ENCODE measurements at places on chromosomes 11 and 22.

- DNase-seq: no peak
Observed at GRCh38 chr22:23131931-23132330, 9.9 kb downstream of the RSPH14 start.

GRCh38 chr22:44422746-44423380, 75.2 kb downstream of the RTL6 start:
- no peak for DNase-seq

DNA sequence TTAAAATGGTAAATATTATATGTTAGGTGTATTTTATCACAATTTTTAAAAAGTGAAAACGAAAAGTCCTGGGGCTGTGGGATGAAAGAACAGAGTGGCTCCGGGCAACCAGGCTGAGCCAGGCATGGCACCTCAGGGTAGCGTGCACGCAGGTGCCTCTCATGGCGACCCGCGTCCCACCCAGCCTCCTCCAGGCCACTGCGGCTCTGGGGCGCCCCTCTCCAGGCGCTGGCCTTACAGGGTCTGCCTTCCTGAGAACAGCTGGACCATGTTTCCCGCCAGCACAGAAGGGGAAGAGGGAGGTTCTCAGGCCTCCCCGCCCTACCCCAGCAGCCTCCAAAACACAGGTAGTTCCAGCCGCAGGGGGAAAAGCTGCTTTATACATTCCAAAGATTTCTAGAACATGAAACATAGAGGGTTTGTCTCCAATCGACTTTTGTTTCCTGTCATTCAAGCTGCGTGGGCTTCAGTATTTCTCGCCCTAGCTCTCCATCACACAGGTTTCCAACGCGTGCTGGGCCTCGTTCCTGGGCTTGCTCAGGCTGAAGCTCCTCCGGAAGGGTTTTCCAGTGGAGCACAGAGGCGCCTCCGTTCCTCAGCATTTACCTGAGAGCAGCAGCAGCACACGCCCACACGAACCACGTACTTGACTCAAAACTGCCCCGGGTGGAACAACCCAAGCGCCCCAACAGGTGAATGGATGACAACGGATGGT, 10.5 kb downstream of the EHD1 start:
- DNase-seq: no peak

GRCh38 chr11:4393858-4394223, 339 bp upstream of the TRIM21 start:
- DNase-seq: no peak

DNA sequence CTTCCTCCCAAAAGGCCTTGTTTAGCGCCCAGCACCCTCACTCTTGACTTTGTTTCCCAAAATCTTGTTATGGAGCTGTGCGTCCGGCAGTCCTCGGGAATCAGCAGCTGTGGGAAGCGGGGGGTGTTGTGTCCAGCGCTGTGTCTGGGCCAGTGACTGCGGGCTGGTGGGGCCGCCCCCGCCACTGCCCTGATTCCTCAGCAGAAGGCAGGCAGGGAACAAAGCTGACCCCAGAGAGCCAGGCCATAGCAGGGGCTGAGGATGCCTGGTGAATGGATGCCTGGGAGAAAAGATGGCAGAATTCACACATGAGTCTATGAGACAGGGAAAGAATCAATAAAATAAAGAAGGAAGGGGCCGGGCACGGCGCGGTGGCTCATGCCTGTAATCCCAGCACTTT, 2.5 kb downstream of the APOBEC3C start:
- no peak for DNase-seq

GRCh38 chr11:25900814-25901213, 431.1 kb upstream of the ANO3 start:
- no peak for DNase-seq

DNA sequence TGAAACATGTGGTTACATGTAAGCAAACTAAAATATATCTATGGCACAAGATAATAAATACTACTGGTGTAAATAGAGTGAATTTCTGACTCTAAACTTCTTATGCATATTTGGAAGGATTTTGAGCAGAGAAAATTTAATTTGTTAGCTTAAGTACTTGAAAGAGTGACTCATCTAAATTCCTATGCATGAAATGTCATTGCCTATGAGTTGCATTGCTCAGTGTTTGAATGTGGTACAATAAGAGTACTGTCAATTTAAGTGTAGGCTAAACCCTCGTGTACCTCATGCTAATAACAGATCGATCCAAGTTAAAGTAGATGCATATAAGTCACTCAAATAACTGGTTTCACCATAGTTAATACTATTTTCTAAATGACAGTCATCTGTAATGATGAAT, 5.3 kb upstream of the CARD18 start:
- no peak for DNase-seq

- no peak for DNase-seq
Observed at GRCh38 chr11:122104341-122104740, 11.7 kb downstream of the BLID start.

DNA sequence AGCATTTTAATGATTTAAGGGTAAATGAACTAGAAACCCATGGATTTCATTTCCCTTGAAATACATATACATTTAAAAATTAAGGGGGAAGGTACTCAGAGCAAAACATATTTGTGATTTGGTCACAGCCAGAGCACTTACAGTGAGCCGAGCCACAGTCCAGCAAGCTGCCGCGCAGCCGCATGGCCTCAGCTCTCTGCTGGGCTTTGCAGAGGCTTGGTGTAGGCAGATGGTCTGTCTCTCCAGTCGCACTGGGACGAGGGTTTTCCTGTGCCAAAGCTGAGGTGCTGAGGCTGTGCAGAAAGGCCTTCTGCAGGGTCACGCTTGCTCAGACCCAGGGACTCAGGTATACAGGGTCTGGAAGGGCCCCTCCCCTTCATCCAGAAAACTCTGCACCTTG, 367.3 kb downstream of the OPCML start:
- DNase-seq: no peak

DNA sequence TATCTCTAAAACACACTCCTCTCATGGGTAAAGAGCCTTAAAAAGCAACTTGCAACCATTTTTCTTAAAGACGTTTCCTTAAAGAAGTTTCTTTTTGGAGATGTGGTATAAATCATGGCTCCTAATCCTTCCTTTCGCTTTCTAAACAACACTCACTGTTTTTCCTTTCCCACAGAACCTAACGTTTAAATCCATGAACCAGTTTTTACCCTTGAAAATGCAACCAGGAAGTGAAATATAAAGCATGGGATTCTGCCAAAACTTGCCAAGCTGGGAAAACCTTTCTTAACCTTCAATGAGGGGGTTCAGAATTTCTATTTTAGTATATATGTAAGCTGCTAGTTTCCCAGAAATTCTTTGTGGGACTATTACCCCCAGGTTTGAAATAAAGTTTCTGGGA, 8.6 kb downstream of the PLEKHA7 start:
- no peak for DNase-seq

DNA sequence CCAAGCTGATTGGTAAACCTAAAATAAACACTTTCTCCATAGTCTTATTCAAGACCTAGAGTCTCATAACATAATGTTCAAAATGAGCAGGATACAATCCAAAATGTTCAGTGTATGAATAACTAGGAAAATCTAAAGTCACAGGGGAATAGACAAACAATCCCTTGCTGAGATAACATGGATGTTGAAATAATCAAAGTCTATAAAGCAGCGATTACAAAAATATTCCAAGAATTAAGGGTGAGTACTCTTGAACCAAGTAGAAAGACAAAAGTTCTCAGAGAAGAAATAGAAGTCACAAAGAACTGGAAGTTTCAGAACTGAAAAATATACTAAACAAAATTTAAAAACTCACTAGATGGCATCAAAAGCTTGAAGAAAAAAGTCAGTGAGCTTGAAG, 561.0 kb downstream of the INSC start:
- DNase-seq: no peak

GRCh38 chr11:116093481-116094270, 589.5 kb upstream of the CADM1 start:
- DNase-seq: no peak

DNA sequence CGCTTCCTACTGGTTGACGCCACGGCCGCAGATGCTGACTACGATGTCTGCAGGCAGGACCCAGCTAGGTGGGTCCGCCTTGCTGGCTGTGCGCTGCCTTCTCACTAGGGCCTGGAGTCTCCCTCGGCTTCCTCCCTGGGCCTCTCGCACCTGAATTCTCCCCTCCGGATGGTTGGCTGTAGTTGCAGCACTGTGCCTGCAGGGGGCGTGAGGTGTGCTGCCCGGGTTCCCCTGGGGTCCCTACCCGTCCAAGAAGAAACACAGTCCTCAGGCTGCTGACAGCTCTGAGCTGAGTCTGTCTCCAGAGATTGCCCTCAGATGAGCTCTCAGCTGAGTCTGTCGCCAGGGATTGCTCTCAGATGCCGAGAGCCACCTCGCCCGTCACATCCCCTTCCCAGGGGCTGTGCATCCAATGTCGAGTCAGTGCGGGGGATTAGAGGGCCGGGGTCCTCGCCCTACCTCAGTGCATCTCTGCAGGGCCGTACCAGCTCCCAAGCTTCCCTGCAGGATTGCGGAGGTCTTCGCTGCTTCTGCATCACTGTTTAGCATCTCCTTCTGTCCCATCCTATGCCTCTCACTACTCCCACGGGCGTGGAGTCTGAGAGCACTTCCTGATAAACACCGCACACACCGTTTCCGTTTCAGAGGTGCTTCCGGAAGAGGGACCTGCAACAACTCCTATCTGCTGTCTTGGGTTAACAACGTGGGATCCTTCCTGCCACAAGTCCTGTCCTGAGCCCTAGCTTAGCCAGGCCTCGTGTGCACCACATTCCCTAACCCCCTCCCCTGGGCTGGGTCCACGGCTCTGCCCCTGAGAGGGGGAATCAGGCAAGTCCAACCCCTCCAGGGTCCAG, 196.9 kb downstream of the CSNK2A3 start:
- no peak for DNase-seq

- DNase-seq: no peak
Observed at GRCh38 chr22:26565181-26565580, 24.8 kb downstream of the TPST2 start.

DNA sequence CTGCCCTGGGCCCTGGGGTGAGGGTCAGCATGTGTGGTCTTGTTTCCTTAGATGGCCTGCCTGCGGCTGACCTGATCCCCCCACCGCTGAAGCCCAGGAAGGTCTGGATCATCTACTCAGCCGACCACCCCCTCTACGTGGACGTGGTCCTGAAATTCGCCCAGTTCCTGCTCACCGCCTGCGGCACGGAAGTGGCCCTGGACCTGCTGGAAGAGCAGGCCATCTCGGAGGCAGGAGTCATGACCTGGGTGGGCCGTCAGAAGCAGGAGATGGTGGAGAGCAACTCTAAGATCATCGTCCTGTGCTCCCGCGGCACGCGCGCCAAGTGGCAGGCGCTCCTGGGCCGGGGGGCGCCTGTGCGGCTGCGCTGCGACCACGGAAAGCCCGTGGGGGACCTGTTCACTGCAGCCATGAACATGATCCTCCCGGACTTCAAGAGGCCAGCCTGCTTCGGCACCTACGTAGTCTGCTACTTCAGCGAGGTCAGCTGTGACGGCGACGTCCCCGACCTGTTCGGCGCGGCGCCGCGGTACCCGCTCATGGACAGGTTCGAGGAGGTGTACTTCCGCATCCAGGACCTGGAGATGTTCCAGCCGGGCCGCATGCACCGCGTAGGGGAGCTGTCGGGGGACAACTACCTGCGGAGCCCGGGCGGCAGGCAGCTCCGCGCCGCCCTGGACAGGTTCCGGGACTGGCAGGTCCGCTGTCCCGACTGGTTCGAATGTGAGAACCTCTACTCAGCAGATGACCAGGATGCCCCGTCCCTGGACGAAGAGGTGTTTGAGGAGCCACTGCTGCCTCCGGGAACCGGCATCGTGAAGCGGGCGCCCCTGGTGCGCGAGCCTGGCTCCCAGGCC, 12.7 kb downstream of the TMEM121B start:
- no peak for DNase-seq

DNA sequence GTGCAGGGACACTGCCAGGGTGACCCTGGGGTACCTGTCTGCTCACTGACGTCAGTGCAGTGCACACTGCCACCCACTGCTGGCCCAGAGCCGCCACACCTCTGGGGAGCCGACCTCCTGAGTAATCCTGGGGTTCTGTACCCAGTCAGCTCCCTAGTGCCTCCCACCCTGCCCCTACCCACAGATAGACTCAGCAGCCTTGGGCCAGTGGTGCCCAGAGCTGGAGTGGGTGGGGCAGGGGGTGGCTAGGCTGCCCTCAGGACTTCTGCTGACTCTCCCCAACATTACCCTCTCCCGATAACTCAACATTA, 5.8 kb downstream of the NRXN2 start:
- no peak for DNase-seq

DNA sequence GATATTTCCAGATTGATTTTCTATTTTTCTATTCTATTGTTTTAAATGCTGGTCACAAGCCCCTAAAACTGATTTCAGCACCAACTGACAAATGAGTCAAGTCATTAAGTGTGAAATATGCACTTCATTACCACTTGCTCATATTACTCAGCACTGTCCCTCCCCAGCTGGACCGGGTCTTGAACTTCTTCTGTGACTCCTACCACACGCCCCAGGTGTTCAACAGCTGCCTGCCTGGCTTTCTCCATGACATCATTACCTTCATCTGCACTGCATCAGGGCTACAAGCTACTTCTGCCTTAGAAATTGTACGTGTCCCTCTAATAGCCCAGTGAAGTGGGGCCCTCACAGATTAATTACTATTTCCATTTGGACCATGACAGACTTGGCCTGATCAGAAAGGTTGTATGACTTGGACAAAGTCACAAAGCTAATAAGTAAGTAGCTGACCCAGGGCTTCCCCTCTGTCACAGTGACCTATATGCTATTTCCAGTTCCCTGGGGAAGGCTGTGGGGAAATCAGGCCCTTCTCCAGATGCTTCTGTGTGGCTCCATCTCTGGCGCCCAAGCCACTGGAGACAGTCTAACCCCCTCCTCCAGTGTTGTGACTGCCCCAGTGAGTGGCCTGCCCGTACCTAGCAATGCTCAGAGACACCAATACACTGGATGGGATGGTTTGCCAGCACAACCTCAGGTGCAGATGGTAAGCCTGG, 18.1 kb downstream of the TBC1D10A start:
- no peak for DNase-seq

DNA sequence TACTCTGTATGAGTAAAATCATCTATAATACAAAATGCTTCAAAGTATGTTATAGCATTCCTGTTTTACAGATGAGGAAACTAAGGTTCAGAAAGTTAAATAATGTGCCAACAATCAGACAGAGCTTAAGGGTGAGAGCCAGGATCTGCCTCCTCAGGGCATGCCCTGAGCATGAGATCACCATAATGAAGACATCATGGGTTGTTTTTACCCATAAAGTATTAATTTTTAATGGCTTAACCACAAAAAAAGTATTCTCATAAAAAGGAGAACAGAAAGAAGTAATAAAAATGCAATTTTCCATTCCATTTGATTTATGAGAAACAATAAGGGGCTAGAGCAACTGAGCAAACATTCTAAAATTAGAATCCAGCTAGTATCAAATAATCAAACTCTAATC, 534.3 kb upstream of the ARHGAP42 start:
- DNase-seq: no peak

GRCh38 chr11:2862395-2863275, 22.9 kb downstream of the CDKN1C start:
- DNase-seq: no peak

- DNase-seq: no peak
Observed at GRCh38 chr11:1576825-1577224, 4.8 kb upstream of the DUSP8 start.

- DNase-seq: no peak
Observed at GRCh38 chr11:457111-457760, 7.2 kb downstream of the PTDSS2 start.

- DNase-seq: no peak
Observed at GRCh38 chr11:91230647-91231046, 994.0 kb upstream of the FAT3 start.

- DNase-seq: no peak
Observed at GRCh38 chr11:94933223-94934130, 39.9 kb downstream of the CWC15 start.

Measured in inflammatory macrophage (primary cell).